A549 treated with DMSO at 1 μM for 4 hours (cell line): ENCODE measurements at places on chromosomes 11 and 22. TPM values are rescaled to one million over a fixed set of nuclear protein-coding genes. Genes with fewer than 3 reads are reported as not detected.

Gene OR8D4
- total RNA-seq = not detected in 5 replicates

Gene HORMAD2
- not detected in 5 replicates for total RNA-seq

Gene OR6A2
- total RNA-seq = not detected in 5 replicates

Gene AQP11
- 1.7 to 2.7 TPM (median 2.4 TPM) in 5 replicates for total RNA-seq

Gene TUB
- 6.9 to 9.0 TPM (median 8.9 TPM) in 5 replicates for total RNA-seq

Gene PACS1
- 49.5 to 72.3 TPM (median 60.7 TPM) in 5 replicates for total RNA-seq

Gene CADM1
- 19.2 to 26.0 TPM (median 25.1 TPM) in 5 replicates for total RNA-seq

Gene OR51B2
- total RNA-seq = not detected in 5 replicates

Gene KRTAP5-9
- total RNA-seq = not detected in 5 replicates

Gene OR51D1
- not detected in 5 replicates for total RNA-seq

Gene C11orf87
- total RNA-seq = 0.01 to 0.06 TPM (median 0.02 TPM) in 4 of 5 replicates, not detected in the other

Gene OR4D5
- total RNA-seq = not detected in 5 replicates

Gene APOL5
- total RNA-seq = not detected in 5 replicates

Gene MAFF
- 12.7 to 17.6 TPM (median 15.9 TPM) in 5 replicates for total RNA-seq

Gene AIFM3
- 2.4 to 4.2 TPM (median 3.4 TPM) in 5 replicates for total RNA-seq

Gene CDC42BPG
- total RNA-seq = 1.2 to 1.5 TPM (median 1.5 TPM) in 5 replicates

Gene TSGA10IP
- not detected in 5 replicates for total RNA-seq

Gene TMEM132A
- 128 to 202 TPM (median 168 TPM) in 5 replicates for total RNA-seq

Gene APOA5
- not detected in 5 replicates for total RNA-seq

Gene TYR
- not detected in 5 replicates for total RNA-seq

Gene CECR2
- total RNA-seq = 0.06 to 0.21 TPM (median 0.09 TPM) in 5 replicates

Gene SLC35C1
- total RNA-seq = 28.2 to 31.8 TPM (median 29.5 TPM) in 5 replicates

Gene TRIM29
- 5.0 to 6.7 TPM (median 5.6 TPM) in 5 replicates for total RNA-seq

Gene FAM227A
- 0.66 to 1.1 TPM (median 0.73 TPM) in 5 replicates for total RNA-seq

Gene ASPHD2
- 0.84 to 1.5 TPM (median 1.2 TPM) in 5 replicates for total RNA-seq

Gene APOL6
- total RNA-seq = 2.2 to 2.9 TPM (median 2.3 TPM) in 5 replicates

Gene GLYATL1
- total RNA-seq = not detected in 5 replicates

Gene HMGXB4
- 10.8 to 18.0 TPM (median 13.9 TPM) in 5 replicates for total RNA-seq

Gene DBX1
- total RNA-seq = not detected in 5 replicates

Gene CALCB
- not detected in 5 replicates for total RNA-seq

Gene MYOD1
- not detected in 5 replicates for total RNA-seq

Gene CABP4
- not detected in 5 replicates for total RNA-seq

Gene MS4A8
- total RNA-seq = not detected in 5 replicates

Gene LYVE1
- total RNA-seq = 0.03 to 0.17 TPM (median 0.05 TPM) in 3 of 5 replicates, not detected in the others

Gene B3GAT1
- 0.05 TPM in 1 of 5 replicates, not detected in the others for total RNA-seq
